Left forelimb (tissue), 1 donor: ENCODE measurements at places on chromosomes 7 and 10.
A peak's percentile ranks its signal among the peaks of the same experiment; 100 is the strongest.

- DNase-seq: no peak
These were observed 261.5 kb upstream of the SORCS1 start for GRCh38 chr10:107425931-107426553.

DNA sequence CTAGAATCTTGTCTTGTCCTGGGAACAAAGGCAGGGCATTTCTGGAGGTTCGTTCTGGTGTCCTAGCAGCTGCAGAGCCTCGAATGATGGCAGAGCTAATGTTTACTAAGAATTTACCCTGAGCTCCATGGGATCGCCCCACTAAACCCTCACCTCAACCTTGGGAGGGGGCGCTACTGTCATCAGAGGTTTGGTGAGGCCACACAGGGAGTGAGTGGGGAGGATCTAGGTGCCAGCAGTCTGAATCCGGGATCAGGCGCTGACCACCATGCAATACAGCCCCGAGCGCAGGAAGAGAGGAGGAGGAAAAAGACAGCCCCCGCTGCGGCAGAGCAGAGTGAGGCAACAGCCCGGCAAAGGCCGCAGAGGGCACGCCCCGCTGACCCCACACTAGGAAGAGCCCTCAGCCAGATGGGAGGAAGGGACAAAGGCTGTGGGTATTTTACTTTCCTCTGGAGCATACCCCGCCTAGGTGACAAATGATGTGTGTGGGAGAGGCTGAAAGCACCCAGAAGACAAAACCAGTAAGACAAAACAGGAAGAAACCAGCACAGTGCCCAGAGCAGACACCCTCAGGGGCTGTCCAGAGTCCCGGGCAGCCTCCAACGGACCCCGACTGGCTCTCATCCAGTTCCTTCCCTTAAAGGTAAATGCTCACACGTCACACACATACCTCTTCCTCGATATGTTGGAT is 103.5 kb downstream of the FAM53B start:
- DNase-seq: no peak

- DNase-seq: no peak
These were observed 67.5 kb downstream of the CHST15 start for GRCh38 chr10:124025660-124026588.

DNA sequence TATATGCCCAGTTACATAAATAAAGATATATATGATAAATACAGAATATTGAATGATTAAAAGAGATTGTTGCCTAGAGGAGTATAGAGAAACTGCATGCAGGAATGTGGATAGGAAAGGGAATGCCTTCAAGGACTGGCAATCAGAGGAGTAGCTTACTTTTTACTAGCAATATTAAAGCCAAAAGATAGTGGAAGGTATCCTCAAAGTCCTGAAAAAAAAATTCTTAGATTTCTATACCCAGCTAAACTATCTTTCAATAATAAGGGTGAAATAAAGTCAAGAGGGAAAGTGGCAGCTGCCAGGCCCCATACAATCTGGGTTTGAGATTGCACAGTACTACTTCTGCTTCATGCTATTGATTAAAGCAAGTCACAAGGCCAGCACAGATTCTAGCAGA is 733.2 kb downstream of the GATA3 start:
- no peak for DNase-seq

GRCh38 chr10:22338931-22339330 is 6.4 kb upstream of the SPAG6 start:
- no peak for DNase-seq

DNA sequence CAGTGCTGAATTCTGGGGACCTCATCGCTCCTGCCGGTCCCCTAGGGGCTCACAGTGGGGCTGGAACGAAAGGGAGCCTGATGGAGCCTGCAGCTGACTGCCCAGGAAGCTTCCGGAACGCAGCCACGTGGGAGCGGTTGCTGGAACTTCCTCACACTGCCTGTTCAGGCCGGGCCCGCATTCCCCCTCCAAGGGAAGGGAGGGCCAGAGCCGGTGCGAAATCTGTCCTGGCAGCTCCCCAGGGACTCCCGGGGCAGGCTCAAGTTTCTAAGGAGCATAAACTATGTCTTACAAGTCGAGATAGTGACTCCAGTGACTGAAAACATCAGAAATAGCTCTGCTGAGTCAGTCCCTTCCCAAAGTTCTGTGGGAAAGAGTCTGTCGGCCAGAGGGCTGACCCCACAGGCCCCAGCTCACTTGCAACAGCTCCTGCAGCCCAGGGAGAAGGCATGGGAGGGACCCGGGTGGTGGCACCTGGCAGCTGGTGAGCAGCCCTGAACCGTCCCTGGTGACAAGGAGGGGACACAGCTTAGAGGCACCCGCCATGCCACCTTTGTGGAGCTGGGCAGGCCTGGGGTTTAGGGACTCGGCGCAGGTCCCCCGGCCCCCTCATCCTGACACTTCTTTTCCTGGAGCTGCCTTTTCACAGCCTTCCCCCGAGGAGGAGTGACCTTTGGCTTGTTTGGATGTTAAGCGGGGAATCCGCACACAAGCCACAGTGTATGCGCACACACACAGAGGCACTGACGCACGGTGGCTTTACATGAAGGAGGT is 47.6 kb downstream of the PDGFA start:
- no peak for DNase-seq

DNA sequence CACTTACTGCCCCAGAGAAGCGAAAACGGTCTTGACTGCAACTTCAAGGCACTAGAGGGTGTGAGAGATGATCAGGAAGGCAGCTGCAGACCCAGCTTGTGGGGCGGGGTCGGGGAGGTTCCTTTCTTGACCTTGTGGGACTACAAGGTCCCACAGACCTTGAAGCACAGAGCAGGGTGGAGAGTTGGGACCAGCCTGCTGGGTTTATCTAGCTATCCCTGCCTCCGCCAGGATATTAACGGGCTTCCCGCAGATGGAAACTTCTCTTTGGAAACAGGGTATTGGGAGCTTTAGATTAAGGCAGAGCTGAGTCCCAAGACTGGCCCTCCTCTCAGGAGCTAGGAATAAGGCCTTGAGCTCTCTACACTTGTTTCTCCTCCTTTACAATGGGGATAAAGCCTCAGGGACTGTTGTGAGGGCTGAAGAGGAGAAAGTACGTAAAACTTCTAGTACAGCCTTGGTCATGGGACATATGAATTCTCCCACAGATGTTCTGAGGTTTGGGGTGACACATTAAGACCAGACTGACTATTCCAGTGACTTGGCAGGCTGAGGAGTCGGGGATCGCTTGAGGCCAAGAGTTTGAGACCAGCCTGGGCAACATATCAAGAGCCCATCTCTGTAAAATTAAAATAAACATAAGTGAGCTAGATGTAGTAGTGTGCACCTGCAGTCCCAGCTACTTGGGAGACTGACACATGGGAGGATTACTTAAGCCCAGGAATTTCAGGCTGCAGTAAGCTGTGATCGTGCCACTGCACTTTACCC is 153.2 kb downstream of the CDH23 start:
- no peak for DNase-seq

- DNase-seq: no peak
These were observed 192.9 kb downstream of the ZMYND11 start for GRCh38 chr10:327889-328852.

DNA sequence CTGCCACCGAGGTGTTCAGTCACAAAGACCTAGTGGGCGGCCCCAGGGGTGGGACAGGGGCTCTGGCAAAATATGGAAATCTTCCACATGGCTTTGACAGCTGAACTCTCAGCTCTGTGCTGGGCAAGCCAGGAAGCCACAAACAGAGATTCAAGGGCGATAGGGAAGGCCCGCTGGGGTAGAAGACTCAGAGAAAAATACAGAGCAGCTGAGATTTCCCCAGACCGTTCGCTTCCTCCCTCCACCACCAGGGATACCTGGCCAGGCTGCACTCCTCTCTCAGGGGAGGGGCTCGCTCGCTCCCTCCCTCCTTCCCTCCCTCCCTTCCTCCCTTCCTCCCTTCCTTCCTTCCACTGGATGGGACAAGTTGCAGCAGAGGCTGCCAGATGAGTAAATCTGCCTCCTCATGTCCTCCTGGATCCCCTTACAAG is 260.5 kb downstream of the PRPF18 start:
- DNase-seq: no peak

GRCh38 chr7:50661345-50662040 is 96.3 kb upstream of the DDC start:
- DNase-seq: peak; percentile 63

GRCh38 chr10:3671386-3671955 is 113.5 kb downstream of the KLF6 start:
- DNase-seq: no peak

GRCh38 chr7:46989247-46989646 is 592.7 kb downstream of the TNS3 start:
- DNase-seq: no peak

DNA sequence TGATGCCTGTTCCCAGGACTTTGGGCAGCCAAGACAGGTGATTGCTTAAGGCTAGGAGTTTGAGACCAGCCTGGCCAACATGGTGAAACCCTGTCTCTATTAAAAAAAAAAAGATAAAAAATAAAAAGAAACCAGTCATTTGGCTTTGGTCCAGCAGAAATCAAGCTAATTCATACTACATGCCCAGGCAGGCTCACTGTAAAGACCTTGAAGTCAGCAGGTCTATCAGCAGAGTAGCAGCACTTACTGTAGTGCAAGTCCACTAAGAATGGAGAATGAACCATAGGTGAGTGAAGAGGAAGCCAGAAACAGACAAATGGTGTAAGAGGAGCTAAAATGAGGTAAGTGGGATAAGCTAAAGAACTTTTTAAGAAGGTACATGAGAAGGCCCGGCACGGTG is 24.7 kb downstream of the PSPH start:
- DNase-seq: no peak

- no peak for DNase-seq
These were observed 445.3 kb downstream of the RPS24 start for GRCh38 chr10:78478919-78479318.

- peak; percentile 44 for DNase-seq
These were observed 37.8 kb upstream of the PITRM1 start for GRCh38 chr10:3210251-3210877.

DNA sequence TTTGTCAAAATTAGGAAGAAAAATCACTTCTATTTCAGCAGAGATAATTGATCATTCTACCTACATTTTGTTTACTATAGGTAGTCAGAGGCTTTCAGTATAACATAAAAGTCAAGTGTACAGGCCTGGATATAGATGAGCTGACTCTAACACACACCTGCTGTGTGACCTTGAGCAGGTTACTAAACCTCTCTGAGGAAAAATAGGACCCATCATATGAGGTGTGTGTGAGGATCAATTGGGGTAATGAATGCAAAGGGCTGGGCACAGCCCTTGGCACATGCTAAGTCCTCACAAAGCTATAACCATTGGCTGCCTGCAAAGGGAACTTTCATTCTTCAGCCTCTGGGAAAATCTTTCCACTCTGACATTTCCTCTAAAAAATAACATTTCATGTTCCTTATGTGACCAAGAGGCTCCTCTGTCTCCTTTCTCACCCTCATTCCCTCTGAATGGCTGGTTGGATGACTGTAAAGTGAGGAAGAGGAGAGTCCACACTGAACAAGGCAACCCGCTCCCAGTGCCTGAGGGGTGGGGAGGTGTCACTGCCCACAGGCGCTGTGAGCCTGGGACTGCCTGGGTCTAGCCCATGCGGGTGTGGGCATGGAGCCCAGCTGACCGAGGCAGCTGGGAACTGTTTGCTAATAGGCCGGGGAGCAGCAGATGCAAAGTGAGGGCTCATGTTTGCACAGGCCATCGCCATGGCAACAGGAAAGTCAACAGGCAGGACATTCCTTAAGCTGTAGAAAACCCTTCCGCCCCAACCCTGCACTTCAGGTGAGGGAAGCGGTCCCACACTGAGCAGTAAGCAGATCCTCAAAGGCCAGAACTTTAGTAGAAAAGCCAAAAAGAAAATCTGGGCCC is 36.8 kb downstream of the MYOF start:
- DNase-seq: peak; percentile 87

DNA sequence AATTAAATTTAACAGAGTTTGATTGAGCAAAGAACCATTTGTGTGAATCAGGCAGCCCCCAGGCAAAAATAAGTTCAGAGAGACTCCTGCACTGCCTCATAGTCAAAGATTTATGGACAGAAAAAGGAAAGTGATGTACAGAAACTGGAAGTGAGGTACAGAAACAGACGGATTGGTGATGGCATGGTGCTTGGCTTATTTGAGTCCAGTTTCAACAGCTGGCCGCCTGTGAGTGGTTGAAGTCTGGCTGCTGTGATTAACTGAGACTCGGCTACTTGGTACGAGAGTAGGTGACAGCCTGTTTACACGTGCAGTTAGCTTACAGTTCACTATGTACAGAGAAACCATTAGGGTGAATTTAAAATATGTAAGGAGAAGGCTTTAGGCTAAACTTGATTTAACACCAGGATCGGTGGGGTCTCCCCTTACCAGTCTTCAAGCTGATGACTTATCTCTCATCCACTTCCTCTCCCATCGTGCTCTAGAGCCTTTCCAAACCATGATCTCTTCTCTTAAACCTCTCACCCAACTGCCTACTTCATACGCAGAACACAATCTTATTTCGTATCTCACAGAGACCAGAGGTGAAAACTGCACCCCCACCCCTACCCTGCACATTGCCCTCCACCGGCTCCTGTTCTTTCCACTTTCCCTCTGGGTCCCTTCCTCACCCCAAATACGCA is 5.0 kb upstream of the MSMB start:
- no peak for DNase-seq

- no peak for DNase-seq
These were observed 146.0 kb upstream of the SEM1 start for GRCh38 chr7:96855691-96856090.
